ENCODE measurements at places on chromosomes 6 and 20. TPM values are rescaled to one million over a fixed set of nuclear protein-coding genes. Genes with fewer than 3 reads are reported as not detected.

DNA sequence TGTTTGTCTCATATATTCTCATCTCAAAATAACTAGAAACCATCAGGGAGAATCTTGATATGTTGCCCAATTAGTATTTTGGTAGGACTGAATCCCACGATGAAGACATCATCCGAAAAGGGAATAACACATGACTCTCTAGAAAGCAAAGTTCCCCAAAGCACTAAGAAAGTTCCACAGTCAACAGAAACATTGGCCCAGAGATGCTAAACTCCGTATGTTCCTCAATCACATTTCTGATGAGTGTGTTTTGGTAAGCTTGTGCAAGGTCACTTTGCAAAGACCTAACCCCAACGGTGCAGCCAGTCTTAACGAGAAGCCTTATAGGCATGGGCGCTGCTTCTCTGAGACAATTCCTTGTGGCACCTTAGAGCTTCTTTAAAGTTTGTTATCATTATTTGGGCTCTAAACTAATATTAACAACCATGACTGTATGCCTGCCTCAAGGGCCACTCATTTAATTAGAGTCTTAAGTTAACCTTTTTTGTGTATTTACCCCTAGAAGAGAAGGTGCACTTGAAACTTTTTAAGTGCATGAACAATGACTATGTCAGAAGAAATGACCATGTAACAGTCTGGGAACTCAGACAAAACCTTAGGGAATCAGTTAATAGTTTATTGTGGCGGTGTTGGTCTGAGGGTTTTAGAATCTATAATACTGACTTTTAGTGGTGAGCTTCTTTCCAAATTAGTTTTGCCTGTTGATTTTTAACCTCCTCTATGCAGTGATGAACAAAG, 202.0 kb upstream of the RAB32 start:
- no peak overlapping the region for H3K27ac ChIP-seq
- no peaks in the 10 kb centered on the region for H3K36me3 ChIP-seq
- H3K27me3 ChIP-seq, result no peaks in the 10 kb centered on the region
- peaks cover 10% of the 10 kb centered on the region for H3K4me1 ChIP-seq
- no peak overlapping the region for H3K4me3 ChIP-seq
- DNase-seq, result no peak

MEP1A gene
- total RNA-seq, result not detected

GRCh38 chr20:8431538-8432434, 299.7 kb downstream of the PLCB1 start:
- peak overlapping the region; percentile 64 for H3K27ac ChIP-seq
- H3K36me3 ChIP-seq, result no peaks in the 10 kb centered on the region
- no peaks in the 10 kb centered on the region for H3K27me3 ChIP-seq
- peaks cover 53% of the 10 kb centered on the region for H3K4me1 ChIP-seq
- peak; percentile 80 for DNase-seq

DNA sequence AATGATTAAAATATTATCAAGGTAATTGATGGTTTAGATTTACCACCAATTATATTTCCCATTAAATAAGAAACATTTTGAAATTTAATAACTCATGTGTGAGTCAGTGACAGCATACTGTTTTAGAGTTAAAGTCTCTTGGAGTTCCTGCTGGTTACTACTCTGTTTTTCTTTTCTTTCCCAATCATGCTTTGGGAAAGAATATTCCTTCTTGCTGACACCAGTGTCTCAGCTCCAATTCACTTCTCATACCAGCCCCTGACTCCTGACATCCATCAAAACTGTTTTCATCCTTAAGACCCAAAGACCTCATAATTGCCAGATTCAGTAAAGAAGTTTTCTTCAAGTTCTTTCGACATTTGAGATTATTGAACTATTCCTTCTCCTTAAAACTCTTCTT, 50.3 kb downstream of the AIG1 start:
- H3K27ac ChIP-seq, result no peak overlapping the region
- no peaks in the 10 kb centered on the region for H3K27me3 ChIP-seq
- no peaks in the 10 kb centered on the region for H3K36me3 ChIP-seq
- H3K4me1 ChIP-seq, result no peaks in the 10 kb centered on the region
- H3K4me3 ChIP-seq, result no peak overlapping the region
- DNase-seq, result no peak

- no peak for DNase-seq
- H3K4me3 ChIP-seq, result peak overlapping the region; percentile 87
- H3K4me1 ChIP-seq, result peaks cover 29% of the 10 kb centered on the region
- H3K36me3 ChIP-seq, result peaks cover under 1% of the 10 kb centered on the region
- peak overlapping the region; percentile 73 for H3K27ac ChIP-seq
Observed at GRCh38 chr6:109456111-109456583, 575 bp upstream of the MICAL1 start.

- peaks cover 9% of the 10 kb centered on the region for H3K4me1 ChIP-seq
- H3K27ac ChIP-seq, result no peak overlapping the region
- no peaks in the 10 kb centered on the region for H3K36me3 ChIP-seq
- no peak for DNase-seq
- no peaks in the 10 kb centered on the region for H3K27me3 ChIP-seq
Observed at GRCh38 chr6:142816031-142816430, 128.9 kb downstream of the HIVEP2 start.

All from heart right ventricle (tissue), 16 donors.